Activated naive CD4-positive, alpha-beta T cell treated with Interleukin-2 at 50 U/mL for 16 hours (primary cell): ENCODE measurements at places on chromosomes 4 and X.

DNA sequence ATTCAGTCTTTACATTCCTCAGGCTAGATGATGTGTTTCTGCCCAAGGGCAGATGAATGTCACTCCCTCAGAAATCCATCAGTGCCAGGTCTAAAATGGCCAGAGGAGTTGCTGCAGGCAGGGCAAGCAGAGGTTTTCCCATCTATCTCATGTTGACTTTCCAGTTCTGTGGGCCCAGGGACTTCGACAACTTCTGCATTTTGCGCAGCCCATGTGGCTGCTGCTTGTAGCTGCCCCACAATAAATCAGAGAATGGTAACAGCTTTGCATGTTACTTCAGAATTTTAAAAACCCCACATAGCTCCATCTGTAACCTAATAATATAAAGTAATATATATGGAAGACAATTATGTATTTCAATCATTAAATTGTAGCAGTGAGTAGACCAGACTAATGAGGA, 1367.7 kb upstream of the AGA start:
- DNase-seq = no peak

DNA sequence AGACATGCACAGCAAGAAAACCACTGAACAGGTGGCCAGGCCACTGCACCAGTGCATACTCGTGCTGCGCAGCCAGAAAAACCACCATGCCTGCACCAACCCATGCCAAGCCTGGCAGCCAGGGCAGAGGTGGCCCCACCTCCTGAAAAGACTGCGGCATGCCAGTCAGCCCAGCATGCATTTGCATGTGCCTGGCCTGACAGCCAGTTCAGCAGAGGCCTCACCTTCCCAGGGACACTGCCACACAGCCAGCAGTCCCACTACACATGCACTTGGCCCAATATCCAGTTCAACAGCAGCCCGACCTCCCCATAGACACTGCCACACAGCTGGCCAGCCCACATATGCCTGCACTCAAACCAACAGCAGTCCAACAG, 43.5 kb upstream of the DDX60 start:
- DNase-seq = no peak

- DNase-seq = no peak
Measured at GRCh38 chr4:8118531-8118930, 40.1 kb downstream of the ABLIM2 start.

- no peak for DNase-seq
Measured at GRCh38 chr4:134687646-134688628, 486.3 kb upstream of the PABPC4L start.

- no peak for DNase-seq
Measured at GRCh38 chr4:152339576-152339975, 196.3 kb downstream of the FBXW7 start.

- no peak for DNase-seq
Measured at GRCh38 chr4:44157611-44158277, 290.9 kb downstream of the KCTD8 start.

GRCh38 chr4:176011529-176011928, 54.1 kb upstream of the WDR17 start:
- no peak for DNase-seq
